ENCODE measurements at places on chromosomes 2 and 18.

- no peak for DNase-seq
Observed at GRCh38 chr2:120964819-120965218, 229.2 kb downstream of the GLI2 start.

- DNase-seq: no peak
Observed at GRCh38 chr2:180706694-180707093, 273.7 kb upstream of the UBE2E3 start.

DNA sequence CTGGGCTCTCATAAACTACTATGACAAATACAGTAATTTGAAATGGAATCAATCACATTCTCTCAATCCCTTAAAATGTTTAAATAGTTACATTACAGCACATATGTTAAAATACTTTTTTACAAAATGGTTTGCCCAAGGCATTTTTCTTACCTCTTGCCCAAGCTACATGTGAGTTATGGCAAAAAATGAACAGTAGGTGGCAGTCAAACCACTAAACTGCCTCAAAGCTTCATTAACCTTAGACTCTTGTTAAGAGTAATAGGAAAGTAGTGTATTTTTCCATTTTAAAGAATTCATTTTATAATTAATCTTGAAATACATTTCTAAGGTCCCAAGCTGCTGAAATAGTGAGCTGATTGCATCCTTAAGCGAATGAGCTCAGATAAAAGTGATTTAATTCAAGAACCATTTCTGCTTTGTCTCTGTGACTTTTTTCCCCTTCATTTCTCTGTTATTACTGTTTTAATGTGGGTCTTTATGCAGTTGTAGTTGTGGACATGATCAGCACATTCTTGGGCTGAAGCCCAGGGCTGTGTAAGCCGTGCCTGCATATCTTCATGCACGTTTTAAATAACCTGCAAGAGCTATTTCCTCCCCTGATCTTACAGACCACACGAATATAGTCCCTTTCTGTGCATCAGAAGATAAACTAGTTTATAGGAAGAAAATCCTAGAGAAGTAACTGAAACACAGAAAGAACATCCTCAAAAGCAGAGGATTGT is 311.8 kb downstream of the LNPK start:
- DNase-seq: no peak

DNA sequence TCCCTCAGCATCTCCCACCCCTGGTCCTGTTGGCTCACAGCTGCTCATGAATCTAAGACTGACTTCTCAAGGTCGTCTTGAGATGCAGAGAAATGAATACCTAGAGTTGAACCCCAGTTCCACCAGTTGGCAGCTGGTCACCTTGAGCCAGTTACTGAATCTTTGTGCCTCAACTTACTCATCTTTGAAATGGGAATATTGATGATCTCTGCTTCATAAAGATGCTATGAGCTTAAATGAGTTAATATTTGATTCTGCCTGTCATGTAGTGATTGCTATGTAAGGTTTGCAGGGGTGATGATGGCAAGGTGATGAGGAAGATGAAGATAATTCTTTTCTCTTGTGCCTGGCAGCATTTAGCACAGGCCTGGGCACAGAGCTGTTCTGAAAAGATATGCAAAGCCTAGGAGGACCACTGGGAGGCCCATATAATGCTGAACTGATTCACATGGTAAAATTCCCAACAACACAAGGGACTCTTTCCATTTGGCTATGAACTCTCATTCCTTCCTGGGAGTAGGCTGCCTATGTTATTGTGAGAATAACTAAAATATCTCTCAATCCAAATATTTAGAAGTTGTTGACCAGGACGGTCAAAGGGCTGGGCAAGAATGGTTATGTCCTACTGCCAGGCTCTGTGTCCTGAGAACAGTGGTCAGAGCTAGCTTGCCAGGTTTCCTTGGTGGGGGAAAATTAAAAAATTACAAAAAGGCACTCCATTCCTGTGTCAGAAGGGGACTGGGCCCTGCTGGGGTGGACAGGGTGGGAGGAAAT is 70.9 kb downstream of the APOB start:
- no peak for DNase-seq

DNA sequence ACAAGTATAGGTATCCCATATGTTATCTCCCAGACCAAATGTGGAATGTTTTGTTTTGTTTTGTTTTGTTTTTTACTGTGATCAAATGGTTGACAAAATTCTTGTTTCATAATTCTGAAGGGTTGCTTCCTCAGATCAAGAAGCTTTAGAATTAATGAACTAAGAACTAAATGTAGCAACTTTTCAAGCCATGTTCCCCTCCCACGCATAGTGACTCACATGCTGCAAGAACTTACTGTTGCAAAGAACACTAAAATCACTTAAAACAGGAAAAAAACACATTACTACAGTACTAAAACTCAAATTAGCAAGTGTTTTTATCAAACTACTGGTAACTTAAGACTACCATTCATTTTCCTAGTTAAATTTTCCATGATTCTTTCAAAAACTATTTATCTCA is 30.6 kb downstream of the HNRNPLL start:
- DNase-seq: no peak

DNA sequence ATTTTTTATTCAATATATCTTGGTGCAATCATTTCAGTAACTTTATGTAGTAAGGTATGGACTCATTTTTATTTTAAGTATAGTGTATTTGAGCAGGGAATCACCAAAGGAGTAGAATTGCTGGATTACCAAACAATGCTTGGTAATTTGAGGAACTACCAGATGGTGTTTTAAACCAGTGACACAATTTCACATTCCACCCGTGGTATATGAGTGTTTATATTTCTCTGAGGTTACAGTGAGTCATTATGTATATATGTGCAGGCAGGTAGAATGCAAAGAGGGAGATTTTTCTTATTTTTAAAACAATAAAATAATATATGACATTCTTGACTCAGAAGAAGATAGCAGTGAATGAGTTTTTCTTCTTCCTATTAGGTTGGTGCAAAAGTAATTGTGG is 596.9 kb downstream of the DCC start:
- DNase-seq: no peak

DNA sequence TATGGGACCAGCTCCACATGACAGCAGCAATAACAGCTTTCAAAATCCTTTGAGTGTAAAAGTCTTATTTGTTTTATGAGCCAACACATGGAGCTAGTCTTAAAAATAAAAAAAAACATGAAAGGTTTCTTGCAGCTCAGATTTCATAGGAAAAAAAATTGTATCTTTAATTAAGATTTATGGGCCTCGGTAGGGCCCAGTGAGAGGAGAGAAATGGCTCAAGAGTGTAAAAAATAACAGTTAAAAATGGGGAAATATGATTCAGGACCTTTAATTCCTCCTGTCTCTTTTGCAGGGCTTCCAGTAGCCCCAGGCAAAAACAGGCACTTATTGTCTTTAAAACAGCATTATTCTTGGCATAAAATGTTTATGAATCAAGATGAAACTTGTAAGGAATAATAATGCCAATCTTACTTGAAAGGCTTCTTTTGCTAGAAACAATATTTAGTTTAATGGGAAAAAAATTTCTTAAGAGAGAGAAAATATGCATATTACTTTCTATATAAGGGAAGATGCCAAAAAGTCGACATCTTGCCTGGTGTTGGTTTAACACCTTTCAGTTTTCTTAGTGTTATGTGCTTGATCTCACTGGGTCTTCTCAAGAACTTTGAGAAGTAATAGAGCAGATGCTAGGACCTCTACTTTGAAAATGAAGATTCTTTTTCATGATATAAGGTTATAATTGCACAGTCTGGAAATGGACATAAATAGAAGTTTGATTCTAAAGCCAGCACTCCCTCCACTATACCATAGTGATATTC is 71.3 kb upstream of the SETBP1 start:
- DNase-seq: no peak

DNA sequence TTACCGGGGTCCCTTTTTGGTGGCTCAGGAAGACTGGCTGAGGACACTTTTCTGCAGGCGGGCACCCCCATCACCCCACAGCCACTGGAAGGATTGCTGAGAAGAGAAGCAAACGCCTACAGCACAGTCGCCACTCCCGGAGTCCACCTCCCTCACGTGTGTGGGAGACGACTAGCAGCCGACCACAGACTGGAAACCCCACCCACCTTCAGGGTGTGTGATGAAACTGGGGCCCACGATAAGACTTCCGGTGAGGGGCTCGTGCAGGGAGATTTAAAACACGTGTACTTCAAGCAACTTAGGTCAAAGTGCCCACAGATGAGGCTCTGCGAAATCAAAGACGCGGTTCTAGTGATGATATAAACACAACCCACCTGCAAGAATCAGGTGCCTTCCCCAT is 26.3 kb downstream of the MBP start:
- peak; percentile 52 for DNase-seq

DNA sequence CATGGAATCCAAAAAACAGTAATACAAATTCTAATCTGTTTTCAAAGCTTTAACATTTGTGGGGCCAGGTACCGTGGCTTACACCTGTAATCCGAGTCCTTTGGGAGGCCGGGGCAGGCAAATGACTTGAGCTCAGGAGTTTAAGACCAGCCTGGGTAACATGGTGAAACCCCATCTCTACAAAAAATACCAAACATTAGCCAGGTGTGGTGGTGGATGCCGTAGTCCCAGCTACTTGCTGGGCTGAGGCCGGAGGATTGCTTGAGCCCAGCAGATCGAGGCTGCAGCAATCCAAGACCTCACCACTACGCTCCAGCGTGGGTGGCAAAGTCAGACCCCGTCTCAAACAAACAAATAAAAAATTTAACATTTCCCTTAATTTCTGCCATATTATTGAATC is 74.3 kb upstream of the SALL3 start:
- DNase-seq: no peak

DNA sequence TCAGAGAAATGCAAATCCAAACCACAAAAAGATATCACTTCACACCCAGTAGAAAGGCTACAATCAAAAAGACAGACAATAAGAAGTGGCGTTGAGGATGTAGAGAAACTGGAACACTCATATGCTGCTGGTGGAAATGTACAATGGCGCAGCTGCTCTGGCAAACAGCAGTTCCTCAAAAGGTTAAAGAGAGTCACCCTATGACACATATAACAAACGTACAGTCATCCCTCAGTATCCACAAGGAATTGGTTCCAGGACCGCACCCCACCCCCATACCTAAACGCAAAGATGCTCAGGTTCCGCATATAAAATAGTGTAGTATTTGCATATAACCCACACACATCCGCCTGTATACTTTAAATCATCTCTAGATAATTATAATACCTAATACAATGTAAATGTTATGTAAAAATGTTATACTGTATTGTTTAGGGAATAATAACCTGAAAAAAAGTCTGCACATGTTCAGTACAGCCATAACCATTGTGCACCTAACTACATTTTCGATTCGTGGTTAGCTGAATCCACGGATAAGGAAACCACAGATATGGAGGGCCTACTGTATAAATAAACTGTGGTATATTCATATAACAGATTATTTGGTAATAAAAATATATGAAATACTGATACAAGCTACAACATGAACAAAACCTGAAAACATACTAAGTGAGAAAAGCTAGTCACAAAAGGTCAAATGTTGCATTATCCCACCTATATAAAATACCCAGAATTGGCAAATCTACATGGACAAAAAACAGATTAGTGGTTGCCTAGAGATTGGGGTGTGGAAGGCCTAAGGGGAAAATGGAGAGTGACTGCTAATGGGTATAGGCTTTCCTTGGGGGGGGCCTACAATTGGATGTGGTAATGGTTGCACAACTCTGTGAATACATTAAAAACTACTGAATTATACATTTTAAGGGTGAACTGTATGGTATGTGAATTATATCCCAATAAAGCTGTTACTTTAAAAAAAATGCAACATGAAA is 37.5 kb downstream of the UXS1 start:
- no peak for DNase-seq

GRCh38 chr2:41993435-41993925 is 54.3 kb upstream of the PKDCC start:
- no peak for DNase-seq

GRCh38 chr2:160639472-160639871 is 145.9 kb upstream of the RBMS1 start:
- no peak for DNase-seq

DNA sequence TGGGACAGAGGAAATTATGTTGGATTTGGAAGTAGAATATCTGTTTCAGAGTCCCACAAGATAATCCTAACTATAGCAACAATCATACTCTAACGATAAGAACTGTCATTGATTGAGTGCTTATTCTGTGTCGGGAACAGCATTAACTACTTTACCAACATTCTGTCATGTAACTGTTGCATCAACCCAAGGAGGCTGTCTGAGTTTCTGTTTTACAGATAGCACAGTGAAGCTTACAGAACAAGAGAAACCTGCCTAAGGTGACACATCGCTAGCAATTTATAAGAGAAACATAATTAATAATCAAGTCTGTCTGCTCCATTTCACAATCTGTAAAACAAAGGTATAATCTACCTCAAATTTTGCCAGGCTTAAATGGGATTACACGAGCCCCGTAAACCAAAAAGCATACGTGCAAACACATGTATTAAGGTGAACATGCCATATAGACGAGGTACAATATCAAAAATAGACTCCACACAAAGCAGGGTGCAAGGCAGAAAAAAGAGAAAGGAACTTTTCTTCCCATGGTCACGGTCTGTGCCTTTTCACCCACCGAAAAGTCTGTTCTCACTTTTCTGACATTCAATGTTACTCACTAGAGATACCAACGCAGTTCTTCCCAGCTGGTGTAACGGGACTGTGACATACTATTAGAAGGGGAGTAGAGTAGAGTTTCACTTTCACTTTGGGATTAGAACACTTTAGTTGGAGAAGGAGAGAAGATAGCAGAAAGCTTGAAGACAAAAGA is 37.2 kb upstream of the SLC8A1 start:
- no peak for DNase-seq

- DNase-seq: no peak
Observed at GRCh38 chr2:171754254-171754939, 67.1 kb downstream of the DYNC1I2 start.

DNA sequence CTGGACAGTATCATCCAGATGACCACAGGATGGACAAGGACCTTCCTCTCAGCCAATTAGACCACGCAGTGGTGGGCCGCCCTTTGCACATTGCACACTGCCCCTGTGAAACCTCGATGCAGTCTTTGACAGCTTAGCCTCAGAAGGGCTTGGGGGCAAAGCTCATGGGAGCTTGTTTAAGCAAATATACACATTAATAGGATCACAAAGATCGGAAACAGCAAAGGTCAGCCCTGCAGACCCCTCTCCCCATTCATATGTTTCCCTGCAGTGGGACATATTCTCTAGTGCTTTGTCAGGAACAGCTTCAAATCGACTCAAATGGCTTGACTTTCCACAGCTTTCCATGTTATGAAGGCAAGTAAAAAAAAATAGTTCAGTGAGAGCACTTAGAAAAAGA is 189.6 kb upstream of the LYPD1 start:
- DNase-seq: no peak

- no peak for DNase-seq
Observed at GRCh38 chr18:50653402-50654093, 93.7 kb downstream of the MAPK4 start.

DNA sequence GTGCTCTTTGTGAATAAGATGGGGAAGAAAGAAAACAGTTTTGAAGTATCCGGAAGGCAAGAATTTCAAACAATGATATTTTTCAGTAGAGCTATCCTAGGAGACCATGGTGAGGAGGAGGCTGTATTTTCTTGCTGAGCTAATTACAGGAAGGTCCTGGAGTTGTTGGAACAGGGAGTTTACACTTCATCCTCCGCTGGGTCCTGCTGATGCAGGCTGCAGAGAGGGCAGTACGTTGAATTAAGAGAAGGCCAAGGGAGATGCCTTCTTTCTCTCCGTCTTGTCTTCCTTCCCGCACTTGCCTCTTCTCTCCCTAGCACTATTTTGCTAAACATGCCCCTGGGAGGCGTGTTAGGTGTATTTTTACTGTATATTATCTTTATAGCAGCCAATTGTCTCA is 60.0 kb upstream of the EDAR start:
- DNase-seq: no peak
